Stimulated activated CD4-positive, alpha-beta T cell treated with anti-CD3 and anti-CD28 coated beads, Interleukin-12 subunit alpha, Interleukin-12 subunit beta, amount 100 ng/mL, for 4 hours (primary cell): ENCODE measurements at places on chromosomes 5 and 9.

DNA sequence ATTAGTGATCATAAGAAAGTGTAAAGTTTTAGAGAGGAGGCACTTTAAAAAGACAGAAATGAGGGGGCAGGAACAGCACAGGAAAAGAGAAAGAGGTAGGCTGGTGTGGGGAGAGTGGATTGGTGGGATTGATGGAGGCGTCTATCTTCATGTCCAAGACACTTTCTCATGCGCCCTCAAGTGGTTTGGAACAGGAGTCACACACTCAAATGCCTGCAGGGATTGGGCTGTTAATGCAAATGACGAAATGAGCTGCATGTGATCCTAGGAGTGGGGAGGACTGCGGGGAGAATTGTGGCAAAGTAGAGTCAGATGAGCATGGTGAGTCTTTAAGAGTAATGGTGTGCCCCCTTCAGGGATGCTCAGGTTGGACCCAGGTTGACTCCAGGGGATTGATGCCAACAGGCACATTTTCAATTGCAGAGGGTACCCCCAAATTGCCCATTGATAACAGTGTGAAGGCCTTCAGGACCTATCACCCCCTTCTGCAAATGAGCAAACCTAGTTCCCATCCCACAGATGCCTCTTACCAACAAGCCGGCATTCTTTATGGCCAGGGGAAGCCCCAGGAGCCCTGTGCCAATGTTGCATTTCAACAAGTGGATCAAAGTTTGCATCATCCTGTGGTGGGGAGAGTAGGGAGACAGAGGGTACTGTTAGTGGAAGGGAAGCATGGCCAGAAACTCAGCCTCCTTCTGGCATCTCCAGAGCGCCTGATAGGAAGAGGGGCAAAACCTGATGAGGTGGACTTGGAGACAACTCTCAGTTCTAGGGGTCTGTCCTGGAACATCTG is 5.3 kb downstream of the SLC36A3 start:
- no peak for DNase-seq

DNA sequence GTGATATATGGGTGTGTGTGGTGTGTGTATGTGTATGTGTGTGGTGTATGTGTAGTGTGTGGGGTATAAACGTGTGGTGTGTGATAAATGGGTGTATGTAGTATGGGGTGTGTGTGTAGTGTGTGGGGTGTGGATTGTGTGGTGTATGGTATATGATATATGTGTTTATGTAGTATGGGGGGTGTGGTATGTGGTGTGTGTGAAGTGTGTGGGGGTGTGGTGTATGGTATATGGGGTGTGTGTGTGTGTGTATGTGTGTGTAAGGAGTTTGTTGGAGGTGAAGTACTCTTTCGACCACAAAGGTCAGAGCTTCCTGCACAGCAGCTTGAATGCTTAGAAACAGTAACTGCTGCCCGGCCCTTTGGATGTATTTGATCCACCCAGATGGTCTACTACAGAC is 145.2 kb upstream of the IQGAP2 start:
- no peak for DNase-seq

DNA sequence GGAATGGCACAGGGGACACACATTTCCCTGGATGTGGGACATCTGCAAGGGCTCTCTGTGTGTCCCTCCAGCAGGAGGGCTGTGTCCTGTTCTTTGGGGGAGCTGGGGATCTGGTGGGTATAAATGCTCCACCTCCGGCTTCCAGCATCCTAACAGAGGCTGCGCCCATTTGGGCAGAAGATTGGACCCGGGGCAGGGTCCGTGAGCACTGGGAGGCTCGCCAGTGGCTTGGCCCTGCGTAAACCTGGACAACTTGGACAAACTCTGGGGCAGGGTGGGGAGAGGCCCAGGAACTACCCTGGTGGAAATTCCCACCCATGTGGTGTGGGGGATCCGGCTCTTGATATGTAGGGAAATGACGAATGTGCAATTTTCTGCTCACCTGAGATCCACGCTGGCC is 80.9 kb downstream of the GADD45G start:
- no peak for DNase-seq

DNA sequence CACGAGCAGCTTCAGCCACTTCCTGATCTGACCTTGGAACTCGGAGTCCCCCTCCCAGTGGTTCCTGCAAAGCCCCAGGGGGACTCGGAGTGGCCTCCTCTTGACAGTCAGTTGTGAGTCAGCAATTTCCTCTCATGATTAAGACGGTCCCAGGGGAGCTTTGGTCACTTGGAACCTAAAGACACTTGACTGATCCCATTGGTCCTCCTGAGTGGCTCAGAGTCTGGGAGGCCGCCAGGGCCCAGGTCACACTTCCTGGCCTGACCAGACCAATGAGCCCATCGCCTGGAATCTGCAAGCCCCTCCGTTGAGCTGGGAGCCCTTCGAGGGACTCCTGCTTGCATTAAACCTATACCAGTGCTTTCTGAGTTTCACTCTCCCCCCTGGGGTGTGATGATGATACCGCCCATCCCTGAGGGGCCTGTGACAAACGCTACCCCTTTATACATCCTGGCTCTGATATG is 29.1 kb downstream of the TSPAN17 start:
- no peak for DNase-seq

DNA sequence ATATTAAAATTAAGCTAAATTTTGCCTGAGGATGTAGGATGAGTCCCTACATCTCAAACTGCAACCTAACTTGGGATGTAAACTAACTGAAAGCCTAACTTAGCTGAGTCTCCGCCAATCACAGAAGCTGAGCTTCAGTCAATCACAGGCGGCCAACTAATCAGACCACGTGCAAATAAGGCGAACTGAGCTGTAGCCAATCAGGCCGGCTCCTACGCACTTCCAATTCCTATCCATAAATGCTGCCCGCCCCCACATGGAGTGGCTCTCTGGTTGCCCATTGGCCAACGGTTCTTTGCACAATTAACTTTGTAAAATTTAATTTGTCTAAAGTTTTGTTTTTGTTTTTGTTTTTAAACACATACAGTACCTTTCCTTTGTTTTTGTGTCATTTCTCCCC is 13.9 kb upstream of the GPX8 start:
- DNase-seq: no peak

DNA sequence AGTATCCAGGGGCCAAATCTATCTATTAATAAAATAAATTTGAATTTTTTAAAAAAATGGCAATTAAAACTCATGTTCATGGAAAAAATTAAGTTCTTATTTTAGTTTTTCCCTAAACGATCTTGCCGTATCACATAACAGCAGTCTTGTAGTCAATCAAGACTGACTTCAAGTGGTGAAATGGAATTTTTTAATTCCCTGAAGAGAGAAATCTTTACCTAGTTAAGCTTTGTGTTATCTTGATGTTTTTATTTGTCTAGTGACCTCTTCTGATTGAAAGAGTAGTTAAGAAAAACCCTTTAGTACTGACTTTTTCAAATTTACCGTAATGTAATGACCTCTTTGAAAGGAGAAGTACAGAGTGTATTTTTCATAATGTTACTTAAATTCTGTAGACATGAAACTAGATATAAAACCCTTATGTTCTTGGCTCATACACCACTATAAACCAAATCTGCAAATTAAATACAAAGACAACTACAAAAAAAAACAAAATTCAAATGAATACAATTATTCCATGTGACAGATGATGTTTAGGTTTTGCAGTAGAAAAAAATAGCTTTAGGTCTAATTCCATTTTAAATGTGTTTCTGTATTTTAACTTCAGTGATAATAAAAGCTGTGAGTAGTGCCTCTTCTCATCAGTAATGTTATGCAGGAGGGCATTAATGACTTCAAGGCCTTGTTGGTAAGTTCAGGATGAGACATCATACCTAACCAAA is 19.8 kb downstream of the TGFBR1 start:
- DNase-seq: no peak
